ENCODE measurements at places on chromosomes 4 and X.

- no peak for DNase-seq
Measured at GRCh38 chr4:93834249-93835066, 5.9 kb downstream of the ATOH1 start.

DNA sequence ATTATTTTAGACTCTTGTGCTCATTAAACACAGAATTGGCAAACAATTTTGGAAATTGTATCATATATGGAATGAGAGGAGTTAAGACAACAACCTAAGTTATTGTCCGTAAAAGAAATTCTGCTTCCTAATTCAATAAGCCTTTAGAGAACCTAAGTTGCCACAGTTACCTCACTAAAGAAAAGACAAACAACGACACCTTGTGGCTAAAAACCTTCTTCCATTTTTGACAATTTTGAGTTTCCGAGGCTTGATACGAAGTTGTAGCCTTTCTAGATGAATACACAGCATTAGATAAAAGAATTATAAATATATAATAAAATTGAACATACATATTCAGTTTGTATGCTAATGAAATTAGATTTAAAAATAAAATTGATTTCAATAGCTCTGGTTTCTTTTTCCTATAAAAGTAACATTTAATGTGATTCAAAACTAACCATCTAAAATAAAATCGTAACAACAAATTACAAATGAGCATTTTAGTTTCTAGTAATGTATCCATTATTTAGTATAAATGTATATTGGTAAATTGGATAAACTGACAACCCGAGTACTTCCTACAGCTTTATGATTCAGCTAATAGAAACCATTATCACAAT is 275.1 kb downstream of the GPM6A start:
- DNase-seq = no peak

GRCh38 chr4:154049457-154050181 is 260.7 kb upstream of the SFRP2 start:
- no peak for DNase-seq

- no peak for DNase-seq
Measured at GRCh38 chrX:103779141-103779789, 2.6 kb downstream of the PLP1 start.

DNA sequence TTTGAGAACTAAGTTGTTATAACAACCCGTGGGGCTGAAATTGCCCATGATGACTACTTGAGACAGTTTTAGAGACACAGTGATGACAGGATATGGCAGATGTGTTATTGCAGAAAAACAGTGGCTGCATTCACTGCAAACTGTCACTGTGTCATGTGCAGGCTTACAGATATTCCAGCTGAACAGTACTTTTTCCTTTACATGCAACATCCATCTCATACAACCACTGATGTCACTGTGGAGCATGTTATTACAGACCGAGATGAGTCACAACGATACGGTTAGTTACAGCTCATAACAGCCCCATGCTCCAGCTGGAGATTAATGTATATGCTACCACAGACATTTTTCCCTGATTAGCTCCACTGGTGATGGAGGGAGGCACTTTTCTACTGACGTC is 207.4 kb downstream of the TMA16 start:
- DNase-seq = no peak

- DNase-seq = no peak
Measured at GRCh38 chrX:53018627-53019026, 30.0 kb upstream of the GPR173 start.

DNA sequence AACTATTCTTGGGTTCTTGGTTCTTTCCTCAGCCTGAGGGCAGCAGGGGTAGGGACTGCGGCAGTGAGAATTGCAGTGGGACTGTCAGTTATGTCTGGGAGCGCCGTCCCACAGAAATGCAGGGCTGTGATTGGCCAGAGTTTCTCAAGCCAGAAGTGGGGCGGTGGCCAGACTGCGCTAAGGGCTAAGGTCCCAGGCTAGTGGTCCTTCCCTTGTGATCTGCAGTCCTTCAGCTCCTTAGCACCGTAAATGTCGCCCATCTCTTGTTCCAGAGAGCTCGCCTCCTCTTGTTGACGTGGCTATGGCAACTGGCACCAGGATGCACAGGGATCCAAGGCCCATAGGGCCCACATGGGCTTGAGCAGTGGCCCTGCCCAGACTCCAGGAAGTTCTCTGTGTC is 223.5 kb downstream of the GRIA2 start:
- DNase-seq = no peak

DNA sequence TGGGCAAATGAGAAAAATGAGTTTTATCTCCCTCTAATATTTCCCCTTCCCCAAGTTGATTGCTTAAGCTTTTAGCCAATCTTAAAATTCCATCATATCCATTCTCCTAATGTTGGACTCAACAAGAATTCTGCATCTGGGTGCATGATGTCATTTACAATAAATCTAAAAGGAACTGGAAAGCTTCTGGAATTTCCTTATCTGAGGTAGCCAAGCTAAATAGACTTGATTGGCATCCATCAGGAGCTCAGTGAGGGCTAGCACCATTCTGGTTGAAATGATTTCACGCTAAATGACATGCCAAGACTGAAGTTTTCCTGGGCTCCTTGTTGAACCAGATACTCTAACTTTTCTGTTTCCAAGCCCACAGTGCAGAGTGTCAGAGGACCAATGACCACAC is 110.3 kb upstream of the SCML1 start:
- DNase-seq = no peak

DNA sequence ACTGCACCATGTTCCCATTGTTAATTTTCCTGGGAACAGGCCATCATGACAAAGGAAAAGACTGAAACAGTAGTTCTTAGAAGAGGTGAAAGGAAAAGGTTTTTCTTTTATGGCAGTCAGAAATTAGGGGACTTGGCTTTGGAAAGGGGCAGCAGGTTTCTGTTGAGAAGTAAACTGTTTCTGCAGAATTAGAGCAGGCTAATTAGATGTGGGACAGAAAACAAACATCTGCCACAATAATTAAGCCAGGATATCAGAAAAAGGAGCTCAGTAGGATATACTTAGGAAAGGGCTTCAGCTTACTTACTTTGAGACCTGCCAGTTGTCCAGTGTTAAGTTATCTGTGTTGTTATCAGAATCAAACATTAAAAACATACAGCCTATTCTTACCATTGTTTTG is 36.7 kb upstream of the STPG2 start:
- no peak for DNase-seq

DNA sequence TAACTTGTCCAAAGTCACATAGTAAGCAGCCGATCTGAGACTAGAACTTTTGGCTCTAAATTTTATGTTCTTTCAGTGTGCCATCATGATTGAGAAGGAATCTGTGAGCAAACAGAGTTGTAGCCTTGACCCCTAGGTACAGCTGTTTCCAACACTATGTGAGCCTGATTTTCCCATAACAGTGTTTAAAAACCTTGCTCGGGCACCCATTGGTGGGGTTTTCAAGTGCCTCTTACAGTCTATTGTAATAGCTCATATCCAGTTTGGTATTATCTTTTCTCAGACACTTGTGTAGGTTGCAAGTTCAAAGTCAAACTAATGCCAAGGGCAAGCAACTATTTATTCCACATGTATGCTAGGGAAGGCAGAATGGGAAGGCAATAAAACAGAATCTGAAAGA is 467.9 kb downstream of the INPP4B start:
- DNase-seq = no peak

- DNase-seq = no peak
Measured at GRCh38 chrX:68823413-68824151, 5.2 kb upstream of the EFNB1 start.
